ENCODE measurements at places on chromosomes 1 and 21.
A peak's percentile ranks its signal among the peaks of the same experiment; 100 is the strongest.

GRCh38 chr21:45997205-45997494, 15.6 kb downstream of the COL6A1 start:
- DNase-seq = no peak

- DNase-seq = no peak
These were observed 24.8 kb downstream of the CD101 start for GRCh38 chr1:117026361-117026760.

DNA sequence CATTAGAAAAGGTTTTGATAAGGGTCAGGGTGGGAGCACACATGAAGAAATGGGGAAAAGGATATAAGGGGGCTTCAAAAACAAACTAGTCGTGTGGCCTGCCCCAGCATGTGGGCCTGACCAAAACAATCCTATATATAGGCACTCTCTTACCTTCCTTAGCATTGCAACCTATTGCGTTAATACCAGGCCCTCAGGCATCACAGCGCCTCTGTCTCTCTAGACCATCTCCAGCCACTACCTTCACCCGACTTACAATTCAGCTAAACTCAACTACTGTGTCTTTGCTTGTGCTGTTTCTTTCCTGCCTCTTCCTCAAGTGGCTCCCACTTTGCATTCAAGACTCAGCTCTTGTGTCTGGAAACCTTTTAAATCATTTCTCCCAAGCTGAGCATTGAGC, 47.0 kb upstream of the GJA5 start:
- DNase-seq = no peak

DNA sequence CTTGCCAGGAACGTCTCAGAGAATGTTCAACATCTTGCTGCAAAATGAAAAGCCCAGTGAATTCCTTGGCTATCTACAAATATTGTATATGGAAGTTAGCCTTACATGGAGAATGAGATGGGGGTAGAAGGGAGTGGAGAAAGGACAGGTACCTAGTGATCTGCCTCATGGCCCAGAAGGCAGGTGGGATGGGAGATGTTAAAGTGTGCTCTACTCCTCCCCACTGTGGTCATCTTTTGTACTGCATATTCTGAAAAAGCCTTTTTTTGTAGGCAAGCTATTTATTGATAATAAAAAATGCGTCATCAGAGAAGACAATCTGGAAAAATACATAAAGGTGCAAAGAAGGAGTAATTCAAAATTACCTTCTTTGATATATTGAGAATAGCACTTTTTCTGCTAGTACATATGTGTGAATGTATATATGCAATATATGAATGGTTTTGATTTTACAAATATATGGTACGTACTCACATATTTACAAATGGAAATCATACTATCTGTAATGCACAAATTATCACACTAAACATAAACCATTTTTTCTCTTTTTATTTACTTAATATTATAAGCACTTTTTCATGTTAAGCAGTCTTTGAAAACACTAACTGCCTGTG, 19.1 kb upstream of the SLC5A9 start:
- peak; percentile 58 for DNase-seq

DNA sequence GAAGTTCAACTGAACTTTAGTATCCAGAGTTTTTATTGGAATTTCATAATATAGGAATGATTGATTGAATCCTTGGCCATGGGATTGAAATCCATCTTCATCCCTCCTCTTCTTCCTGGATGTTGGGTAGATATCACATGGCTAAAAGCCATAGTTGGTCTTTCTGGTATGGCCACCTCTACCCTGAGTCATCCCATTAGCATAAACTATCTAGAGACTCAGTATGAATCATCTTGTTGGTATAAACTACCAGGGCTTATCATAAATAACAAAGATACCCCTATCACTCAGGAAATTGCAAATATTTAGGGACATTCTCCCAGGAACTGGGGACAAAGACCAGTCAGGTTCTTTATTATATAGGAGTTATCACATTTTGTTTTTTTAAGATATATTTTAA, 21.2 kb upstream of the ZP4 start:
- DNase-seq = no peak

- no peak for DNase-seq
These were observed 26.0 kb downstream of the VAMP4 start for GRCh38 chr1:171715813-171716251.

DNA sequence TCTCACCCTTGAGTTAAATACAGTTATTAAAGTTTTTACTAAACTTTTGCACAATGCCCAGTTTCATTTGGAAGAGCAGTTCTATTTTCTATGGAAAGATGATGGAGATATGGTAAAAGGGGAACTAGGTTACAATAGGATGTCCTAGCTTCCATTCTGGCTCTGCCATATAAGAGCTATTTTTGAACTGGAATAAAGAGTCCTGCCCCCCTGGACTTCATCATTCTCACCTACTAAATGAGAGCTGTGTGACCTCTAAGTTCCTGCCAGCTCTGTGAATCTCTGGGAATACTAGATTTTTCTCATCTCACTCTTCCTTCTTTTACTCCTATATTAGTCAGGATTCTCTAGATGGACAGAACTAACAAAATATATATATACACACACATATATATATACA, 106.3 kb downstream of the PRRX1 start:
- no peak for DNase-seq

DNA sequence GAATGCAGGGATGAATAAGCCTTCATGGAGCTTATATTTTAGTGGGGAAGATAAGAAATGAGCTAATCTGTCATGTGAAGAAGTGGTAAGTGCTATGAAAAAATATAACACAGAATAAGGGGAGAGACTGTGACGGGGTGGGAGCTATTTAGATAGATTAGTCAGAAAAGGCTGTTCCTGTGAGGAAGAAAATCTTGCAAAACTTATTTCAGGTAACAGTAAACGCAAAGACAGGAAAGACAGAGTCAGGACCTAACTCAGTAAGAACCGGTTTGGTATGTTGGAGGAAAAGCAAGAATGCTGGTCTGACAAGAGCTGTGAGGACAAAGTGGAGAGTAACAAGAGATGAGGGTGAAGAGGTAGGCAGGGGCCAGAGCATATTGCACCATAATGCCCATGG, 22.0 kb downstream of the GNAI3 start:
- DNase-seq = no peak

DNA sequence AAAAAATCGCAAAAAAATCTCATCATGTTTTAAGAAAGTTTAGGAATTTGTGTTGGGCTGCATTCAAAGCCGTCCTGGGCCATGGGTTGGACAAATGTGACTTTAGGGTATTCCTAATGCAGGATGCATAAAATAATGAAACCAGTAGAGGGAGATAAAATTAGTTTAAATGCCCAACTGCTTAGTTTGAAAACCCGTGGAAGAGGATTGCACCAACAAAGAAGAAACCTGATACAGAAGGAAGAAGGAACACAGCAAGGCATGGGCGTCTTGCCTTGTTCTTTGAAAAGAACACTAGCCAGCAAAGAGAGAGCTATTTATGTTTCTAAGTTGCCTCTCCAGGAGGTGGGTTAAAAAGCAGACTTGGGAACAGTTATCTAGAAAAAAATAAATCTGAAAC, 37.9 kb downstream of the WDR3 start:
- DNase-seq = no peak

DNA sequence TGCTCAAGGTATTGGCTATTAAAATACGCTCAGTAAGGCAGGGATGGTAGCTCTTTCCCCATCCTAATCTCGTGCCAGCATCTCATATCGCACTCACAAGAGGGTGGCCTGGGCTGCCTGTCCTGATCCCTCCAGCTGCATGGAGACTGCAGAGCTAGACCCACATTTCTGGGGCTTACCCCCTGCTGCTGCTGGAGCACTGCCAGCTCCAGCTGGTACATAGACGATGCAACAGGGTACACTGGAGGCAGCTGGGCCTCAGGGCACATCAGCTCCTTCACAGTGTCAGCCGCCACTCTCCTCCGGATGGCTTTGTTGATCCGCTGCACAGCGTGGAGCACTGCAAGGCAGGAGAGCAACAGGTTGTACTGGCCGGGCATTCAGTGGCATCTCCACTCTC, 16.0 kb downstream of the IQGAP3 start:
- DNase-seq = no peak

DNA sequence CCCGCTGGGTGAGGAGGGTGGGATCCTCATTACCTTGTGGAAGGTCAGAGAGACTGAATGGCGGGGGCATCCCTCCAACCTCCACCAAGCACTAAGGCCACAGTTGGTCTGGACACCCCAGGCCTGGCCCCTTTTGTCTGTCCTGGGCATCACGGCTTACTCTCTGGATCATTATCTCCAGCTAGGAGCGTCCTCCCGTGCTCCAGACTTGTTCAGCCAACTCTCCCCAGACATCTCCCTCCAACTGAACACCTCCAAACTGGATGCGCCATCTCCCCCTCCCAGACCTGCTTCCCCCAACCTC, 7.3 kb upstream of the GJB5 start:
- no peak for DNase-seq

- no peak for DNase-seq
These were observed 1.4 kb downstream of the CSRP1 start for GRCh38 chr1:201505503-201505890.

DNA sequence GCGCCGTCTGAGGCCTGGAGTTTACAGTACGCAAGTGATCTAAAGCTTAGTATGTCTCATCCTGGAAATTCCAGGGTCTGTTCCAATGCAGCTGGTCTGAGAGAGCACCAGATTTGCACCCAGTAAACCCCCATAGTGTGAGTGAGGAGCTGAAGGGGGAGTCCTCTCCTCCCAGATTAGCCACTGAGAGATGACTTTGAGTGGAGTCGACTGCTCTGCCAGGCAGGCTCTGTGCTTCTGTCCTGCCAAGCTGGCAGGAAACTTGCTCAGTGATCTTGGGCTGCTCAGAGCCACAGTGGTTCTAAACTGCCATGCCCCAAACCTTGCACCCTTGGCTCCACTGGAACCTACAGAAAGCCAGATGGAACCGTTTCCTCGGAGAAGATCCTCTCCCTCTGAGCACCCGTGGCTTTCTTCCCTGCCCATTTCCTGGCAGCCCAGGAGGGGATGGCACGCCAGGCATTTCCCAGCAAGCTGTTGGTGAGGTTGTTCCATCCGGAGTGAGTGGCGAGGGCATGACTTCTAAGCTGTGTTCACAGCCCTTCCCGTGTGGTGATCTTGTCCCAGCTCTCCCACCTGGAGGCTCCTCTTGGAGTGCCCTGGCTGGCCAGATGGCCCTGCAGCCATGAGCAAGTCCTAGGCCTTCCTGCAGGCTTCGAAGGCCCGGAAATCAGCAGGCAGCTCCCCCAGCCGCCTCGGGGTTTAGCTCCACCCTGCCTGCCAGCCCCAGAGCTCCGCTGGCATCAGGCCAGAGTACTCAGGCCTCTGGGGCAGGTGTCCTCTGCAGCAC, 125.9 kb upstream of the VAMP3 start:
- DNase-seq = no peak

DNA sequence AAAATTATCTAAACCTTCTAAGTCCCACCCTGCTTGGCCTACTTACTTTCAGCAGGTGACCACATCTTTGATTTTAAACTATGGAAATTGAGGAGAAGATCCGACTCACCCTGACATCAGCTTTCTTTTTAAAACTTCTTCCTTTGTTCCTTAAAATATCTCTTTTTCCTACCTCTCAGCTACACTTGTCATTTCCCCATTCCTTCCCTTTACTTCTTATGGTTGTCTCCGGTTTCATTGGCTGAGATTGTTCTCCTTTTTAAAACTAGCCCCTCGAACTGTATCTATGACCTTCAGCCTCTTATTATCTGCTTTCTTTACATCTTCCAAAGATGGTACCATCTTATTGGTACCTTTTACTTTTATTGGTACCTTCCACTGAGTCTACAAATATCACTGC, 87.8 kb upstream of the NRIP1 start:
- DNase-seq = no peak

DNA sequence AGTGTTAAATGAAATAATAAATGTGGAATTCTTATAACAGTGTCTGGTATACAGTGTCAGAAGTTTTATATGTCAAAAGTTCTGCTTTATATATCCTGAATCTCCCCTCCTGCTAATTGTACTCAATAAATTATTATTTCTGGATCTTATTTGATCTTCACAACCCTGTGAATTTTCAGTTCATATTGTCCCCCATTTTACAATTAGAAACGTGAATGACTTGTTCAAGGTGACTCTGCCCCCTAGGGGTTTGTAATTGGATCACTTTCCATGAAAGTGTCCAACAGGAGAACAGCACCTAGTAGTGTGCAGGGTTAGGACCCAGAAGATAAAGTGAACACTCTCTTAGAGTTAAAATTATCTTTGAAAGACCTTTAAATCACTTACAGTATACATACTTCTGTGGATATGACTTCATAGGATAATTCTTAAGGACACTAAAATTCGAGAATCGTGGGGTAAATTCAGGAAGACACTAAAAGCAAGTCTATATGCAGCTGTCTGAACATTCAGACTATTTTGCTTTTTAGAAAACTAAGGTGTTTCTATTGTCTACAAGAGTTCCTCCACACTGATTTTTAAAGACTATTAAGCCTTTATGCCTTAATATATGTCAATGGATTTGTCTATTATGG, 4.5 kb upstream of the DDR2 start:
- no peak for DNase-seq

GRCh38 chr21:41923631-41924367, 30.0 kb downstream of the C2CD2 start:
- DNase-seq = no peak

DNA sequence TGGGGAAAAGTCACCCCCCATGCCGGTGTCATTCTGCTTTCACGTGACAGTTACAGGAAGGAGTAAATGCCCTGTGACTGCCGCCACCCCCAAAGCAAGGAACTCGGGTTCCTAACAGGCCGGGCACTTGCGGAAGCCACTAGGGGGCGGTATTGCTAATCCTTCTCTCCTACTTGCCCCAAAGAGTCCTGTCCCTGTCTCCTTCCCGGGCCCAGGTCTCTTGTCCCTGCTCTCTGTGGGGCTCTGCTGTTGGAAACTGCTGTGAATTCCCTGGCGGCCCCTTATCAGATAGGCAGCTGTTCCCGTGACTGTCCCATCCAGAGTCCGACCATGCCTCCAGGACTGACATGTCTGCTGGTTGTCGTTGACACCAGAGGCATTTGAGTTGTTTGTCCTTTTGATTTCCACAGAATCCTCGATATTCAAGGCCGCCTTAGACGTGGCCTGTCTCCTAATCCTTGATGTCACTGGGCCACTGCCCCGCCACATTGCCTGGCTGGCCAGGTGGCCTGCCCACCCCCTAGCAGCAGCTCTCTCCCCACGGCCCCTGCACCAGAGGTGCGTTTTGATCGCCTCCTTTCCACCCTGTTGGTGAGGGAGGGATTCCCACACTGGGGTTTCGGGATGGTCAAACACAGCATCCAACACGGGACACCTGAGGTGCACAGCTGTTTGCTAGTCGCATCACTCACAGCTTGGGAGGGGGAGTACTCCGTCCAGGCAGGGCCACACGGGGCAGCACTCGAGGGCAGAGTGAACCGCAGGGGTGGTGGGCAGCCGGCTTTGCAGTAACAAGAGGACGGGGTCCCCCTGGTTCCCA, 37.3 kb downstream of the CHAF1B start:
- peak; percentile 69 for DNase-seq
